ENCODE measurements at places on chromosomes 3 and 15.

- DNase-seq: no peak
Observed at GRCh38 chr3:112736805-112737566, 96.0 kb upstream of the CCDC80 start.

- DNase-seq: no peak
Observed at GRCh38 chr3:133209871-133210550, 171.8 kb downstream of the TMEM108 start.

GRCh38 chr3:149532489-149533180, 58.1 kb downstream of the TM4SF4 start:
- DNase-seq: no peak

DNA sequence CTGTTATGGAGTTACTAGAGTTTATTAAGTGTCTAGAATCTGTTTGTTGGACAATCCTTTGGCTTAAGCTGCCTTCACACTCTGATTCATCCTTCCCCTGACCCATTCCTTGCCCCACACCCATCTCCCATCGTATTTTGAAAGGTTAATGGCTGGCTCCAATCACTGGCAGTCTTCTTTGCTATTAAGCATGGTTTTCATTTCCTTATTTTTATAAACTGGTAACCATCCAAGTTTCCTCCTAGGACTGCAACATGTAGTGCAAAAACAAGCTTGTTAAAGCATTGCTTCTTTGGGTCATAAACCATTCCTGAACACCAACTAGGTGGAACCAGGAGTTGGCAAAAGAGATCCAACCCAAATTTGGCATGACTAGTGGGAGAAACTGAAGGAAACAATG, 148.4 kb downstream of the DTWD1 start:
- no peak for DNase-seq

GRCh38 chr3:8777201-8777977, 8.0 kb upstream of the OXTR start:
- DNase-seq: no peak

- DNase-seq: no peak
Observed at GRCh38 chr3:188212308-188212969, 58.5 kb downstream of the LPP start.

DNA sequence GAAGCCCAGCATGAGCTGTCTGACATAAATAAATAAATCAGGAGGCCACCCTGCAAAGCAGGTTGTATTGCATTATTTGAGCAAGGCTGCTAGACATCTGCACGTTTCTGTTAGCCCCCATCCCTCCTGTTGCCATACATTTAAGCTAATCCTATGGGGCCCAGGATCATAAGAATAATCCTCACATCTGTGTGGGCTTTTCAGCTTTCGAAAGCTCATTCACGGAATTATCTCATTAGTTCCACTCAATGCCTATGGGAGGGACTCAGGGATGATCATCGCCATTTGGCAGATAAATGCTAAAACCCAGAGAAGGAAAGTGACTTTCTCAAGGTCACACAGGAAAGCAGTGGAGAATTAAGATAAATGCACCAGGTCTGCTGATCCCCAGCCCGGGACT, 123.4 kb downstream of the TLE3 start:
- no peak for DNase-seq

DNA sequence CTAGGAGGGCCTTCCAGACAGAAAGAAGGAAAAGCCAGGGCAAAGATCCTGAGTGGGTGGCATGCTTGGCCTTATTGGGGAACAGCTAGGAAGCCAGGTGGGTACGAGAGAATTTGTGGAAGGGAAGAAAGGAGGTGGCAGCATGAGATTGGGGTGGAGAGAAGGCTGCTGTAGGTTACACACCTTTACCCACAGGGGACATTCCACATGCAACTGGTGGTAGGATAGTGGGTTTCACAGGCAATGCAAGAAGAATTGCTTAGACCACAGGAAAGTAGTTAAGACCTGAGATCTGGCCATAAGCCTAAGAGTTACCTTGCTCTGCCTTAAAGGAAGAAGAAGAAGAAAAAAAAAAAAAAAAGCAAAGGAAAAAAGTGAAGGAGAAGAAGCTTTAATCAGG, 19.8 kb downstream of the ANP32A start:
- DNase-seq: no peak

DNA sequence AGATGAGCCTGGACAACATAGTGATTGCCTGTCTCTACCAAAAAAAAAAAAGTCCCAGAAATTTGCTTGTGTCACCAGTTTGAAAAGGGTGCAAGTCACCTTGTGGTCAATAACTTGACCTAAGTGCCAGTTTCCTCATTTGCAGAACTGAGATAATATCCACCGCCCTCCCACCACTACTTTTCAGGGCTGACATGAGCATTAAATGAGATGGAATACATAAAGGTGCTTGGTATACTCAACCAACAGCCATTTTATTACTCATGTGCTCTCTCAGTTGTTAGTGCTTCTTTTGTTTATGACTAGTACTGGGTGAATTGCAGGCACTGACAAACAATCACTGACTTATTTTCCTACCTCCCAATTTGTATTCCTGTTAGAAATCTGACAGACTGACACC, 340.5 kb upstream of the SATB1 start:
- DNase-seq: no peak

GRCh38 chr3:177598097-177598833, 401.0 kb upstream of the TBL1XR1 start:
- DNase-seq: no peak

DNA sequence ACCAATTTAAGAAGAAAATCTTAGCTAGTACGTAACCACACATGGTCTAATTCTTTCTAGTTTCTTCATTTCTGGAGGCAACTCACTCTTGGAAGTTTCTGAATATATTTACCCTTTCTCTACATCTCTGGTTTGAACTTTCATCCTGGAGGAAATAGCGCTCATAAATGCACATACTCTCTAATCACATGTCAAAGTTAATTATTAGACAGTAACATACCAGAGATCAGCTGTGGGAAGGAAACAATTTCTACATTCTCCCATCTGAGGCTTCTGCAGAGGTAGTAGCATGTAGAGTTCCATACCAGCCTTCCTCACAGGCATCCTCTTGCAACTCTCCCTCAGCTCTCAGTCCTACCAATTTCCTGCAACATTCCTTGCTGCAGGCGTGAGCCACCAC, 132.5 kb downstream of the RBPMS2 start:
- no peak for DNase-seq

GRCh38 chr15:88022716-88023115, 233.8 kb downstream of the NTRK3 start:
- no peak for DNase-seq

- DNase-seq: no peak
Observed at GRCh38 chr3:102192575-102192974, 242.2 kb upstream of the ZPLD1 start.

DNA sequence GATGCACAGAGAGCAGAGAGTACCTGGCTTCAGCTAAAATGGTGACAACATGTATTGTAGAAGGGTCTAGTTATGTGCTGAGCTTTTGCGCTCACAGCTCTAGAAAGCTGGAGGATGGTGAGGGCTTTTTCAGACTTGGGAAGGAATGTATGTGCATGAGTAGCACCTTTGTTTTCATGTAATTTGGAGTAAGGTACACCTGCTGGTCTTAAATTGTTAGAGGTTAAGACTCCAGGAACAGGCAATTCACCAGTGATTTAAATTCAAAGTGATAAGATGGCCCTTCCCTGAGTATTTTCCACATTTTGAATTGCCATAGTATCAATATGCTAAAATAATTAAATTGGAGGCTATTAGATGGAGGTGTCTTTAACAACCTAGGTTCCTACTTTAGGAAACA, 436.4 kb upstream of the GOLIM4 start:
- DNase-seq: no peak

GRCh38 chr3:174270841-174271240, 588.3 kb upstream of the NAALADL2 start:
- no peak for DNase-seq

- DNase-seq: no peak
Observed at GRCh38 chr3:9703736-9704346, at the start of gene CPNE9. Gene CPNE9, plus strand, starts transcription at chr3:9703833. Its CDS starts 164 bp downstream, at chr3:9703997.

DNA sequence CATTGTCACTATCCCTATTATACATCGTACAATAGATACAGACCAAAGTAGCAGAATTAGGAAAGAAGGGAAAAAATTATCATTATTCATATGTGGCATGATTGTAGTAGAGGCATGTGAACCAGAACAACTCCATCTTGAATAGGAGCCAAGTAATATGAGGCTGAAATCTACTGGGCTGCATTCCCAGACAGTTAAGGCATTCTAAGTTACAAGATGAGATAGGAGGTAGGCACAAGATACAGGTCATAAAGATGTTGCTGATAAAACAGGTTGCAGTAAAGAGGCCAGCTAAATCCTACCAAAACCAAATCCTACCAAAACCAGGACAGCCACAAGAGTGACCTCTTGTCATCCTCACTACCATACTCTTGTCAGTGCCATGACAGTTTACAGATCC, 1035.4 kb upstream of the SEMA6D start:
- no peak for DNase-seq

- DNase-seq: no peak
Observed at GRCh38 chr3:111412656-111413055, 129.3 kb upstream of the CD96 start.

- peak; percentile 68 for DNase-seq
Observed at GRCh38 chr3:45210308-45211041, 15.6 kb downstream of the TMEM158 start.

- DNase-seq: no peak
Observed at GRCh38 chr15:95078003-95078402, 846.6 kb downstream of the MCTP2 start.

DNA sequence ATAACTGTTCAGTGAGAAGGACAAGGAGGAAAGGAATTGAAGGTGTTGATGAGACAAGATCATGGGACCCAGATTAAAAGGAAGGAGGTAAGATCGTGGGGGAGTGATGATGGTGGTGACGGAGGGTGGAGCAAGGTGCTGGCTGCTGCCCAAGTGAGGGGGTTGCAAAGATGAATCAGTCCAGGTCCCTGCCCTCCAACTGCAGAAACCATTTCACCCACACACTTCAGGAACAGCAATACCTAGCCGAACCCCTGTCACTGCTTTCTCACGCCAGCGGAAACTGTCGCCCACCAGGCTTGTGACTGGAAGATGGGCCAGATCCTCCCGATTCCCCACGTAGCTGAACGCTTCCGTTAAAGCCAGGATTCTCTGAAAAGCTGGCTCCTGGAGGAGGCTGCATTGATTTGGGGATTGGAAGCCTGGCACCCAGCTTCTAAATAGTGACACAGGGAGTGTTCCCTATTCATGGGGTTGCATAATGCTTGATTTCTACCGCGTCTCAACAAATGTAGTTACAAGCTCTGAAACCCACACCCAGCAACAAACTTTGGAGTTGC, 3.2 kb upstream of the LSG1 start:
- DNase-seq: no peak

DNA sequence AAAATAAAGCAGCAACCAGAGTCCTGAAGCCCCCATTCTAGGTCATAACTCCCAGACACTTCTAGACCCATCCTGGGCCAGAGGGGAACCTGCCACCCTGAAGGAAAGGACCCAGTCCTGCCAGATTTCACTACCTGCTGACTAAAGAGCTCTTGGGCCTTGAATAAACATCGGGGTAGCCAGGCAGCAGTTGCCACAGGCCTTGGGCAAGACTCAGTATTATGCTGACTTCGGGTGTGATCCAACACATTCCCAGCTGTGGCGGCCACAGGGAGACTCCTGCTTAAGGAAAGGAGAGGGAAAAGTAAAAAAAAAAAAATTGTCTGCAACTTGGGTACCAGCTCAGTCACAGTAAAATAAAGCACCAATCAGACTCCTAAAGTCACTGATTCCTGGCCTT, 23.8 kb downstream of the NEDD4 start:
- DNase-seq: no peak

DNA sequence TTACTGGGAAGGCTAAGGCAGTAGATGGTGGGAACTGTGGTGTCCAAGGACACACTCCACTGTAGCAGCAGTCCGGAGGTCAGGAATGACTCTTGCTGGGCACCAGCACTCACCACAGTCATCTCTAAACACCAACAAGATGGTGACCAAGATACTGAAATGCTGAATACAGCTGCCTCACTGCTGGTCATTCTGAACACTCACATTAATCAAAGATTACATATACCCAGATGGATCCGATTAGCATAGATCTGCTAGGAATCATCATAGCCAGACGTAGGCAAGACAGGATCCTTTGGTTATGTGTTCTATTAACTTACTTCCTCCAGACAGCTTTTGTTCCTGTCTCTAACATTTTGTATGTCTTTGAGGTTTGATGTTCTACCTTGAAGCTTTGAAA, 134.9 kb upstream of the BFSP2 start:
- no peak for DNase-seq

DNA sequence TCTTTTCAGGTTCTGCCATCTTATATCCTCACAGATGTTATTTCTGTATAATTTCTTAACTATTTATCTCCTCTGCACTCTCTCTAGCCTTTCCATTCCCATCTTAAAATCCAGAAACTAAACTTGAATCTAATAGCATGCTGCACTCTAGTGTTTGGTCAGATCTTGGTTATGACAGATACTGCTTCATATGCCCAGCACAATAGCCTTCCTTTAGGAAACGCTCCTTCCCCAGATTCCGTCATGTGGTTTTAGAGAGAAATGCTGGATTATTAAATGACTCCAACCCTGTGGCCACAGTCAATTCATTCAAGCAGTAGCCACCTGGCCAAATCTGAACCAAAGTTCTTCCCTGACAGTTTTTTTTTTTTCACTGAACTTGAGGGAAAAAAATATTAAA, 19.4 kb downstream of the RASGRP1 start:
- no peak for DNase-seq

Data from effector CD8-positive, alpha-beta T cell (primary cell).